ENCODE measurements at places on chromosomes 11 and 22.
A peak's percentile ranks its signal among the peaks of the same experiment; 100 is the strongest.

DNA sequence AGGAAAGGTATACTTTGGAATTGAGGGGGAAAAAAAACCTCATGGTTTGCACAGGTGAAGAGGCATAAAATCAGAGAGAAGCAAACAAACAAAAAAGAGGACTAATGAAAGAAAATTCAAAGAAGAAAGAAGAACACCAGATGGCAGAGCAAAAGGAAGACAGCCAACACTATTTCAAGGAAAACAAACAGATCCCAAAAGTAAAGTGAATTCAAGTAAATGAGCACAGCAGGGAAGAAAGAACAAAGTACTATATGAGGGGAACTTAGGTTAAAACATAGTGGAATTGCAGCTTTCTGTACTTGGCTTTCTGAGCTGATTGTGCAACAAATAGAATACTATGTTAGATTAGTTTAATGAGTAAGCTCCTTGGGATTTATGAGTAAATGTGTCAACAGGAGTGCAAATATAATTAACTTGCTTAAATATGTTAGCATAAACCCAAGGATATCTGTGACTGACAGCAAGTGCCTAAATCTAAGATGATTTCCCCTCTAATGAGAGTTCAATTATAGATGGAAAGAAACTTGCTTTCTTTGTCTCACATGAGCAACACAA, 404.6 kb upstream of the CNTN5 start:
- DNase-seq = no peak

DNA sequence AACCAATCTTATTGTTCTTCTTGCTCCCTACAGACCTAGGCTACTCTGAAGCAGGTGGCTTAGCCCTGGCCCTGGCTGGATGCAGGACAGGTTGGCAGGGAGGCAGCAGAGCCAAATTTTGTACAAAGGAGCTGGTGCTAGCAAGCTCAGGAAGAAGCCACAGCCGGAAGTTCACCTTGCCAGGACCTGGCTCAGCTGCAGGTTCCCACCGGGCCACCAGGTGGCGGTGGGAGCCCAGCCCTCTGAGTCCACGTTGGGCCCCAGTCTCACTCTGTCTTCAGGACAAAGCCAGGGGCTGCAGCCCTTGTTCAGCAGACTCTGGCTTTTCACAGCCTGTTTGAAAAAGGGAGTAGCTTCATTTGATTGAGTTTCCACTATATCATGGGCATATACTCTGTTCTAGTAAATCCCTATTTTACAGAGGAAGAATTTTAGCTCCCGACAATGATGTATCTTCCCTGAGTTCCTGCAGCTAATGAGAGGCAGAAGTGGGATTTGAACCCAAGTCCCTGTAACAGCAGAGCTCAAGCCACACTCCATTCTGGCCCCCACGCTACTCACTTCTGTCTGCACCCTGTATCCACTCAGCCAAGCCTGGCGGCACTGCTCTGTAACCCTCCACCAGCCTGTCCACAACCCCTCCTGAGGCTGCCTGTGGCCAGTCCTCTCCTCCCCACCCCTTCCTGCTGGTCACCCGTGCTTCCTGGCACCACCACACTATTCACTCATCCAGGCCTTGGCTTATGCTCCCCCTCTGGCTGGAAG, 3.3 kb downstream of the TKFC start:
- DNase-seq = peak; percentile 75

DNA sequence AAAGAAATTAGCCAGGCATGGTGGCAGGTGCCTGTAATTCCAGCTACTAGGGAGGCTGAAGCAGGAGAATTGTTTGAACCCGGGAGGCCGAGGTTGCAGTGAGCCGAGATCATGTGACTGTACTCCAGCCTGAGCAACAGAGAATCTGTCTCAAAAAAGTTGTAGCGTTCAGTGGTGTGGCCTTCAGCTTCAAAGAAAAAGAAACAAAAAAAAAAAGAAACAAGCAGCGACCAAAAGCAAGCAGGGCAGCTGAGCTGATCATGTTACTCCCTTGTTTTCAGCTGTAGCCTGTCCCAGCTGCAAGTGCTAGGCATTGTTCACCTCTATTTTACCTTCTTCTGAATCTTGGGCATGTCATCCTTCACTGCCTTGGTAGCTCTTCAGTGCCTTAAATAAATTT, 37.0 kb downstream of the SFI1 start:
- no peak for DNase-seq

DNA sequence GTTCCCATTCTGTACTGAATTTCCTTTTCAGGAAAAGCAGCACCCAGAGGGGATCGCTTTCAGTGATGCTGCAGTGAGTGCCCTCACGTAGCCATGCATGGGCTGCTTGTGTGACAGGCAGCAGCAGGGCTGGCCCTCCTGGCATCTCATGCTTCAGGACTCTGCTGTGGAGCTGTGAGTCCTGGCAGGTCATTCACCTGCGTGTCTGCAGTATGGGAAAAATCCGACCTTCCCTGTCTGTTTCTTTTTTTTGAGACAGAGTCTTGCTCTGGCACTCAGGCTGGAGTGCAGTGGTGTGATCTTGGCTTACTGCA, 13.4 kb downstream of the GLB1L2 start:
- DNase-seq = no peak

GRCh38 chr11:61553373-61554171, 27.3 kb downstream of the SYT7 start:
- no peak for DNase-seq

- no peak for DNase-seq
Measured at GRCh38 chr11:41498726-41499125, 39.3 kb upstream of the LRRC4C start.

DNA sequence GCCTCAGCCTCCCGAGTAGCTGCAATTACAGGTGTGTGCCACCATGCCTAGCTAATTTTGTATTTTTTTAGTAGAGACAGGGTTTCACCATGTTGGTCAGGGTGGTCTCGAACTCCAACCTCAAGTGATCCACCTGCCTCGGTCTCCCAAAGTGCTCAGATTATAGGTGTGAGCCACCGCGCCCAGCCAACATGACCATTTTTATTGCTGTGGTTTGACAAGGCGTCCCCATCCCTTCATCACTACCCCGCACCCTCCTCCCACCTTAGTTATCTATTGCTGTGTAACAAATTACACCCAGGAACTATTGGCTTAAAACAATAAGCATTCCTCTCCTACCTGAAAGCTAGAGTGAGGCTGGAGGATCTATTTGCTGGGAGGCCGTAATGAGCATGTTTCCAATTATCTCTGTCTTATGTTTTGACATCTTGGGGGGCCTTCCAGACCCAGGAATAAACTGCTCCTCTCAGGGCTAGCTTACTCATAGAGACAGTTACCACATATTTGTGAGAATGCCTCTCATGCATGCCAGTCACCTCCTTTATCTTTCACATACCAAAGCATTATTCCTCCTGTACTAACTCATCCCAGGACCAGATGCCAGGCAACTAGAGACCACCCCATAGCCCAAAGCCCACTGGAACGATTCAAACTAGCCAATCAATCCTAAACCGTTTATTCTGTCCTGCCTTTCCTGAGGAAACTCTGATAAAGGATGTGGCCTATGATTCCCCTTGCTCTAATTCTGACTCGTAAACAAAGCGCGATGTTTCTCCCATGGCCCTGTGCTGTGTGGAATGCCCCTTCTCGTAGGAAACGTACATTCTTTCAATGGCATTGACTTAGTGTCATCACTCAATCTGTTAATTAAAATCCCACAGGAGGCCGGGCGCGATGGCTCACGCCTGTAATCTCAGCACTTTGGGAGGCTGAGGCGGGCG, 19.4 kb downstream of the SNU13 start:
- DNase-seq = no peak

DNA sequence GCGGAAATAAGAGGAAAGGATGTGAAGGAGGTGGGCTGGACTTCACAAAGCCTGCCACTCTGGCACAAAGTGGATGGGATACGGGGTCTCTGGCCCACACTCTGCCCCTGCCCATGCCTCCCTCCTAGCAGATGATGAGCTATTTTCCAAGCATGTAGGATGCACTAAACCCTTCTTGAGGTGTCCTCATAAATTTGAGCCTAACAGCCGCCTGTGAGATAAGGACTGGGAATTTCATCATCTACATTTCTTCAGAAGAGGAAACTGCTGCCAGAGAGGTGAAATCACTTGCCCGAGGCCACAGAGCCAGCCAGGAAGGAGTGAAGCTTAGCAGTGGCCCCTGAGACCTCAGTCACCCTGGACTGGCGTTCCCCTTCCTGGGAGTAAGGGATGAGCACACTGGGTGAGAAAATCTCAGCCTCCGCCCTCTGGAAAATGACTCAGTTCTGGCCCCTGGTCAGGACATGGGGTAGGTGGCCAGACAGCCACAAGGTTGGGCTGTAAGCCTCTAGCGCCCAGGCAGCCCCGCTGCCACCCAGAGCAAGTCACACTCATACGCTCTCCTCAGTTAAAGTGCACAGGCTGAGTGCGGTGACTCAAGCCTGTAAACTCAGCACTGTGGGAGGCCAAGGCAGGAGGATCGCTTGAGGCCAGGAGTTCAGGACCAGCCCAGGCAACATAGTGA, 27.9 kb downstream of the MB start:
- no peak for DNase-seq

DNA sequence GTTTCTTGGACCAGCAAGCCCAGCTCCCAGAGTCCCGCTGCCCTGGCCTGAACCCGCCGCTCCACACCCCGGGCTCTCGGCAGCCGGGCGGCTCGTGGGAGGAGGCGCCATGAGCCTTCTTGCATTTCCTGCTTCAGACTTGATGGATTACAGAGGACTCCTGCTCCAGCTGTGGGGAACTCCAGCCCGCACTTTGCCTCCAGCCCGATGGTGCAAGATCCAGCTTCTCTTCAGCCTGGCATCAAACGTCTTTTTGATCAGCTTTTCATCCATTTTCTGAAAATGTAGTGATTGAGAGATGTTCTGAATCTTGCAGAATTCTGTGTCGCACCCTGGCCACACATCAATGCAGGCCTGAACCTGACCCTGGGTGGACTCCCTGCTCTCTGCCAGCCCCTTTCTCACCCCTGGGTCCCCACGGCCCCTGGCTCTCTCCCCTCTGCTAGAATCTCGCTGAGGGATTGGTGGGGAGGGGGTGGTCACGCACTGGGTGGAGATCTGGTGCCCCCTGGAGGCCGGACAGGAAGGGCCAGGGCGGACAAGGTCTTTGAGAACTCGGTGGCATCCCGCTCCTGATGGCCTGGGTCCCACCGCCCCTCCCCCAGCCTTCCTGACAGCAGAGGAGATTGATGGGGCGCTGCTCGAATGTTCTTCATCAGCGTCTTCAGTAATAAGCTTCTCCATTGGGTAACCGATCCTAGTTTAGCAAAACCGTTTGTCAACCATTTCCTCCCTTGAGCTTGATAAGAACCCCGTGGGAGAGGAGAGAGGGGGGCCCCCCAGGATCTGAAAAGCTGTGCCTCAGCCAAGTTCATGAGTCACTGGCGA, 12.1 kb upstream of the NFAM1 start:
- DNase-seq = peak; percentile 75

DNA sequence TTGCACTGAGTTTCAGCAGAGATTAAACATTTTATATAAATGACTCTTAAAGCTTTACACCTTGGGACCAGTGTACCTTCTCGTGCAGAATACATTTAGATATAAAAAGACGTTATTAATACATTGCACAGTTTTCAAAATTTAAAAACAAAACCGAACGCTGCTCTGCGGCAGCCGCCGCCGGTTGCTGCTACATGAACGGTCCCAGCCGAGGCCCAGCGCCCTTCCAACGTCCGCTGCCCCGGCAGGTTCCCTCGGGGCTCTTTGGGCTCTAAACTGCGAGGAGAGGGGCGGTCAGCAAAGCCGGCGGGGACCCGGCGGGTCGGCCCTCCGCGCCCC, 2.0 kb downstream of the CDKN1C start:
- DNase-seq = no peak

- DNase-seq = no peak
Measured at GRCh38 chr11:45856044-45856468, 8.8 kb downstream of the CRY2 start.

DNA sequence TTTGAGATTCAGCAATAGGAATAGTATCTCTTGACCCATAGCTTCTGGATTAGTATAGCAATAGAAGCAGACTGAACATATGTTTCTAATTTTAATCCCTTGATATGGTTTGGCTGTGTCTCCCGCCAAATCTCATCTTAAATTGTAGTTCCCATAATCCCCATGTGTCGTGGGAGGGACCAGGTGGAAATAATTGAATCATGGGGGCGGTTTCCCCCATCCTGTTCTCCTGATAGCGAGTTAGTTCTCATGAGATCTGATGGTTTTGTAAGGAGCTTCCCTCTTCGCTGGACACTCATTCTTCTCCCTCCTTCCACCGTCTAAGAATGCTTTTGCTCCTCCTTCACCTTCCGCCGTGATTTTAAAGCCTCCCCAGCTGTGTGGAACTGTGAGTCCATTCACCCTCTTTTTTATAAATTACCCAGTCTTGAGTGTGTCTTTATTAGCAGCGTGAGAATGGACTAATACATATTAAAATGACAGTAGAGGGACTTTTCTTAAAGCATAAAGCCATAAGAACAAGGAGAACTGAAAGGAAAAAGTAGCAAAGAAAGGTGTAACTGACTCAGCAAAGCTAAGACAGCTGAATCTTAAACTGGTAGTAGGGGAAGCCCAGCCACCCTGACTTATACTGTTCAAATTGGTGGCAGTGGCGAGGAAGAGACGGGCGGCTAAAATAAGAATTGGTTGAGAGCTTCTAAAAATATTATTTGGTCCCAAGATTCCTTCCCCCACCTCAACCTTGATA, 20.3 kb upstream of the SLN start:
- DNase-seq = no peak

- no peak for DNase-seq
Measured at GRCh38 chr11:103488031-103488461, 378.8 kb downstream of the DYNC2H1 start.

DNA sequence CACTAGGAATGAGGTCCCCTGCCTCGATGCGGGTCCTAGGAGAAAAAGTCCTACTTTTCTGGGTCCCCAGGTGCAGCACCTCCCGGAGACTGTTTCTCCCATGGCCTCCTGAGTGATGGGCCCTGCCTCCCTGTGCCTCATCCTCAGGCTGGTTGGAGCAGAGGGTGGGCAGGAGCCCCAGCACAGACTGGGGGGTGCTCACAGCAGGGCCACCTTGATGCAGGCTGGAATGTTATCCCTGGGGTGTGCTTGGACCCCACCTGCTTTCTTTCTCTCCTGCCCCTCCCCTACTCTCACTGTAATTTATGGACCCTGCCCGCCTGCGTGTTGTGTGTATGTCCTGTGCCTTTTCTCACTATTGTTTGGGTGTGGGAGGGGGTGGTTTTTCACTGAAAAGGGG, 8.1 kb downstream of the SHISA8 start:
- no peak for DNase-seq

GRCh38 chr11:116353589-116353988, 419.2 kb downstream of the BUD13 start:
- no peak for DNase-seq

GRCh38 chr11:299951-300735, 817 bp upstream of the IFITM5 start:
- DNase-seq = no peak
